ENCODE measurements at places on chromosomes 5 and 9.

GRCh38 chr5:173016598-173017046 lies 33.1 kb downstream of the ATP6V0E1 start:
- DNase-seq = no peak

DNA sequence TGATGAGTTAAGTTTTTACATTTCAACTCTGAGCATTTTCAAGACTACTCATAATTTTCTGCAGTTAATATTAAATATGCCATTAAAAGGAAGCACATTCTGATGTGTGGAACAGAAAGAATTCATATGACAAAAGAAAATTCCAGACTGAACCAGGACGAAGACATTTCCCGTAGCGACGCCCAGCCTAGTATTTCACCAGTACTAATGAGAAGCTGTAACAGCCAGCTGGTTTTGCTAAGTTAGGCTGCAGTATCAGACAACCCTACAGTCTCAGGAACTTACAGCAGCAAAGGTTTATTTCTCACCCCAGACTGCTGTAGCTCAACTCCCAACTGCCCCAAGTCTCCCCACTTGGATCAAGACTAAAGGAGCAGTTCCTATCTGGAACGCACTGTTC lies 91.6 kb downstream of the TMEM174 start:
- DNase-seq = no peak

DNA sequence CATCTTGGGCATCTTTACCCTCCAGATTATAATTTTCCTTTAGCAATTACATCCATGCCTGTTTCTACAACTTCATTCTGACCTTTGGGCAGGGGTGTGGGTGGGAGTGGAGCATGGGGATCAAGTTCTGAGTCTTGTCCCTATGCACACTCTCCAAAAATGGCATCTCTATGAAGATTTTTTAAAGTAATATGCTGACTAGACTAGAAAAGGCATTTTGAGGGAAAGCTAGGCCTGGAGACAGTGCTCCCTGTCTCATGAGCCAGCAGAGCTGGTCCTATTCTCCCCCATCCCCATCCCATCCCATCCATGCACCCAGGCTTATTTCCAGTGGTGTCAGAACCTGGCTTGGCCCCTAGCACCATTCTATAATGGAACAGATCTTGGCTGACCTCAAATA lies 398.0 kb upstream of the SLC24A2 start:
- no peak for DNase-seq

GRCh38 chr9:94806307-94806893 lies 79.9 kb downstream of the AOPEP start:
- no peak for DNase-seq

DNA sequence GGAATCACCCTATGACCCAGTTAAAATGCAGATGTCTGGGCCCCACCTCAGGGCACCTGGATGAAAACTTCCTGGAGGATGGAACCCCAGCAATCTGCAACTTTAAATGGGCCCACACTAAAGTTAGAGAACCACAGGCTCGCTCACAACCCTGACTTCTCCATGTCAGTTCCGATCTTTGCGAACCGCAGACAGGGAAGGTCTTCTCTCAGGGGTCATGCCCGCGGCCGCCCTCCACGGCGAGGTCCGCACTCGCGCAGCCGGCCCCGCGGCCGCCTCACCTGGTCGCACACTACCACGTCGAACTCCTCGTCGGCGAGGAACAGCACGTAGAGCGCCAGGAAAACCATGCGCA lies 499 bp downstream of the ALG2 start:
- DNase-seq = no peak

DNA sequence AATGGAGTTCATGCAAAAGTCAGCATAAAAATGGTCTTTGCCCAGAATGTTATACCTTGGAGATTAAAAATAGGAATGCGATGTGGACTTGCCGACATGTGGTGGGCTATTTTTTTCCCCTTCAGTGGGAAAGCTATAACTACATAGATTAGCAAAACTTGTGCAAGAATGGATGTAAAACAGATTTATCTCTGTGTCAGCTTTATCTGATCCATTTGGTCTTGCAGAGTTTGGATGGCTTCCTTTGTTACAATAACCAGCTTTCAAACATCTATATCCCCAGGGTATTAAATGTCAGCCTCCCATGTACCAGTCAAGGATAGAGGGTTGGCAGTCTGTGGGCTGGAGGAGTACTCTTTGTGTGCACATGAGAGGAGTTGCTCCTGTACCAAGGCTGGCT lies 284.9 kb downstream of the TMEM38B start:
- no peak for DNase-seq

DNA sequence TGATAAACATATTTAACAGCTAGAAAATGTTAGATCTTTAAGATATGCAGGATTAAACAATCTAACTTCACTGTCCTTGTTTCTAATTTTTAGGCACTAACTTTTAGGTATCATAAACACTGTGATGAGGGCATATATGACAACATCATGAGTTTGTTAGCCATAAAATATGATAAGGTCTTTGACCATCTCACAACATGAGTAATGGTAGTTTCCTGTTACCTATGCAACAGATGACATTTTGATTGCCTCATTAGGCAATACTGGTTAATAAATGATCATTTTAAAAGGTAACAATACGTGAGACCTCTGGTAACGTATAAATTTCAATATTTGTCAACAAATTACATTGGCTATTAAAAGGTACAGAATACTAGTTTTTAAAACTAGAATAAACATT lies 613.5 kb downstream of the PDE4D start:
- DNase-seq = no peak

DNA sequence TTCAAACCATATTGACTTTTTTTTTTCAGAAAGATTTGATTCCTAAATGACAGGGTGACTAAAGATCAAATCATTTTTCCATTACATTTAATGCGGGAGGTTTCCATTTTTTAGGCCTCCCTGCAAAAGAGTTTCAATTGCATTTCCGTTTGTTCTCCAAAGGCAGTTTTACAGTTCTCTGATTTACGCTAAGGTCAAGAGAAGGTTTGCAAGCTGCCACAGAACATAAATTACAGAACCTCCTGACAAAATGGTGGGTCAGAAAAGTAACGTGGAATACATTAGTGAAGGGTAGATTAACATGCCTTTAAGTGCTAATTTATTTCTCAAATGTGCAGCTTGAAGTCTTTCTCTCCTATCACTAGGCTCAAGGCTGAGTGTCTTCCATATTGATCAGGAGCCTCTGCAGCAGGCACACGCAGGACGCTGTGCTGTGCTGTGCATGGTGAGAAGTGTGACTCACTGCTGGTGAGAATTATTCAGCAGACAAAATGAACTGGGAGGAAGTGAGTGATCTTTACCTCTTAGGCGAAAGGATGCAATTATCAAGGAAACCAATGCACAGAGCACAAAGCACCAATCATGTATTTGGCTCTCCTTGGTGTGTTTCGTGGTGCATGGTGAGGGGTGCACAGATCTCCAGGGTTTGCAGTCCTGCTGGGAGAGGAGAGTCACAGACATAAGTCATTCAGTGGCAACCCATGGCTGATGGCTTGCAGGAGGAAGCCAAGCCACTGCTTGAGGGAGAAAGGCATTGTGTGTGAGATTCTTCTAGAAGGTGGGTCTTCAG lies 136.3 kb downstream of the TENT4A start:
- no peak for DNase-seq
